Endodermal cell (in vitro differentiated cells): ENCODE measurements at places on chromosomes 1 and 21. TPM values are rescaled to one million over a fixed set of nuclear protein-coding genes. Genes with fewer than 3 reads are reported as not detected.
A peak's percentile ranks its signal among the peaks of the same experiment; 100 is the strongest.

CDK18 gene
- total RNA-seq: 49.9 and 58.1 TPM in 2 replicates

C8A gene
- not detected in 3 replicates for total RNA-seq

OVAAL gene
- total RNA-seq: not detected in 2 replicates

LMX1A gene
- total RNA-seq: 0.13 to 2.7 TPM (median 0.21 TPM) in 3 replicates

C1orf210 gene
- total RNA-seq: 17.0 to 20.9 TPM (median 17.9 TPM) in 3 replicates

ANGPTL3 gene
- not detected in 2 replicates for total RNA-seq

KIF2C gene
- 40.6 and 42.0 TPM in 2 replicates for total RNA-seq

RIPPLY3 gene
- 27.5 to 31.1 TPM (median 28.0 TPM) in 3 replicates for total RNA-seq

IARS2 gene
- 74.3 and 78.2 TPM in 2 replicates for total RNA-seq

CLDN19 gene
- total RNA-seq: 32.6 and 32.9 TPM in 2 replicates

TOR1AIP1 gene
- 18.1 to 20.6 TPM (median 19.3 TPM) in 3 replicates for total RNA-seq

S100B gene
- total RNA-seq: not detected in 2 replicates

LCE6A gene
- not detected in 2 replicates for total RNA-seq

DNA sequence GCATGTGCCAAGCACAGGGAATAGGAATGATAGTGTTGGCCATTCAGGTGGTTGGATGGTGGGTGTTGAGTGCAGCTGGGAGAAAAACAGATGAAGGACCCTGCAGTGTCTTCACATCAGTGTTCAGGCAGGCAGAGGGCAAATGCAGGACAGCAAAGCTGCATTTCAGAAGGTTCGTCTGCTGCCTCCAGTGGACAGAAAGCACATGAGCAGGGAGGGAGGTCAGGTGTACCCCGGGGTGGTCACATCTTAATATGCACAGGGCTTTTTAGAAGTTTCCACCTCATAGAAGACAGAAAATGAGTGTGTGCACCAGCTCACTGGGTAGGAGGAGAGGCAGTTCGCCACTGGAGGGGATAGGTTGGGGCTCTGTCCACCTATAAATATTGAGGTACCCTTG is 184.9 kb downstream of the SLC35F3 start:
- DNase-seq: peak; percentile 71

DNA sequence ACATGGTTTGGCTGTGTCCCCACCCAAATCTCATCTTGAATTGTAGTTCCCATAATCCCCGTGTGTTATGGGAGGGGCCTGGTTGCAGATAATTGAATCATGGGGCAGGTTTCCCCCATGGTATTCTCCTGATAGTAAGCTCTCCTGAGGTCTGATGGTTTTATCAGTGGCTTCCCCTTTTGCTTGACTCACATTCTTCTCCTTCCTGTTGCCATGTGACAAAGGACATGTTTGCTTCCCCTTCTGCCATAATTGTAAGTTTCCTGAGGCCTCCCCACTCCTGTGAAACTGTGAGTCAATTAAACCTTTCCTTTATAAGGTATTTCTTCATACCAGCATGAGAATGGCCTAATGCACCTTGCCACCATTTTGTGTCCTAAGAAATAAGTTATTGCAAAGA is 415.0 kb downstream of the COL11A1 start:
- no peak for DNase-seq

DNA sequence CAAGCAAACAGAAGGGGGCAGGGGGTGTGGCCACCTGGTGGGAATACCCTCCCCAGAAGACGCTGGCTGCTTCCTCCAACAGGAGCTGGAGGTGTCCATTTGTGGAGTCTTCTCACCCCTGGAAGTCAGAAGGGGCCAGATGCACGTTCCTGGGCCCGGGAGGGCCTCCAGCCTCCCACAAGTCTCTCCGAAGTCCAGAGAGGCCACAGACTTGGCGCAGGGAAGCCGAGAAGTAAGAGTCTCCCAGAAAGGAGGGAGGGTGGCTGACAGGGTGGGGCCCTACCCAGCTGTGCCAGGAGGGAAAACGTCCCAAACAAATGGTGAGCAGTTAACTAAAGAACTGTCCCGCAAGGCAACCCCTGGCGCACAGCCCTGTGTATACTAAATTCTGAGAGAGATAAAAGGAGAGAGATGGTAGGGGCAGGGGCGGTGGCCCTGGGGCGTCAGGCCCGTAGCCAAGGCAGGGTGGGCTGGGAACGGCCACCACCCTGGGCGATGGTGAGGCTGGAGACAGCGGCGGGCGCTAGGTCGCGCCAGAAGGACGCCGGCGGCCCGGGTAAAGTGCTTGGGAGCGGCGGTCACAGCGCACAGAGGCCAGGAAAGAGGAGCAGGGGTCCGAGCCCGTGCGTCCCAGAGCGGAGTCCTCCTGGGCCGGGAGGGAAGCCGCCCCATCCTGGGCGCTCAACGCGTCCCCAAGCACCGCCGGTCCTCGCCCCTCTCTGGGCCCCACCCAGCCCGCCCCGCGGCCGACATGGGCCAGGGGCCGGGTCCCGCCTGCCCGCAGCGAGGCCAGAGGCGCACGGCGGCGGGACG is 1.2 kb downstream of the CHD5 start:
- DNase-seq: peak; percentile 76

- no peak for DNase-seq
These were observed 571.6 kb downstream of the LRRIQ3 start for GRCh38 chr1:73626326-73626725.

DNA sequence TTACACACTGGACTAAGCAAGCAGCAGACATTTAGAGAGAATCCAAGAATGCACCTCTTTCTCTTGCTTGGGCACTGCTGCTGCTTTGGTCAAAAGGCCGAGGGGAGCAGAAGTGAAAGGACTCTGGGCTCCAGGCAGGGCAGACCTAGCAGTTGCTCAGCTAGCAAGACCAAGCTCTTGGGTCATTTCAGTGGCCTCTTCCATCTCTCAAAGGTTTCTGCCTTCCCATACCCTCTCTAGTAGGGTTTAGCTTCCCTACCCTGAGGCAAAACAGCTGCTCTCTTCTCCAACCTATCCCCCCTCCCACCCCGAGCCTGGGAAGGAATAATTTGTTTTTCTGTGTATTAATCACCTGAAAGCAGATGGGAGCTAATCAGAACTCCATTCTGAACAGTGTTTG is 25.8 kb downstream of the TFAP2E start:
- DNase-seq: no peak

DNA sequence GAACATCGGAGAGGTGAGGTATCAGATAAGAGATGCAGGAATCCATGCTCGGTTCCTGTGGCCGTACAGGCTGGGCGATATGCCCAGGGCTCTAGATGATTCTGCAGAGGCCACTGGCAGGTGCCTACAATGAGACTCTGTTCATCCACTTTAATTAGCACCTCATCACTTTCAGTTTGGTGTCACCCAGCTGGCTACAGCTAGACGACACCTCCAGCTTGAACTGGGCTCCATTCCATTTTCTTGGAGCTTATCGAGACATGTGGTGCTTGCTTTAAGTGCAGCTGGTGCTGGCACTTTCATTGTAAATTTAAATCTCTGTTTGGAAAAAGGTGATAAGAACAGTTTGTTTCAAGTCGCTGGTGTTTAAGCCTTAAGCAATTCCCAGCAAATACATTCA is 322.5 kb upstream of the ADGRL2 start:
- no peak for DNase-seq

DNA sequence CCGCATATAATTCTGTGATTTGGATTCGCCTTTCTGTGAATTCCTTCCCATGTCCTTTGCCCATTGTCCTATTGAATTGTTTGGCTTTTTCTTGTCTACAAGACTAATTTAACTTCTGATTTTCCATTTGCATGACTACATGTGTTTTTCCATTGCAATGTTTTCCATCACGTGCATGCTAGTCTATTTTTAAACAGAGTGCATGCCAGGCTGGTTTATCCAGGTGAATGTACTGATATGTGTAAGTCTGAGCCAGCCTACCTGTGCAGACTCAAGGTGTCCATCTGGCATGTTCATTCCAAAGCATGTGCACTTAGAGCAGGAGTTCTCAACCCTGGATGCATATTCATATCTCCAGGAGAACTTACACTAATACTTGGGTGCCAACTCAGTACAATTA is 59.7 kb downstream of the INAVA start:
- peak; percentile 12 for DNase-seq

DNA sequence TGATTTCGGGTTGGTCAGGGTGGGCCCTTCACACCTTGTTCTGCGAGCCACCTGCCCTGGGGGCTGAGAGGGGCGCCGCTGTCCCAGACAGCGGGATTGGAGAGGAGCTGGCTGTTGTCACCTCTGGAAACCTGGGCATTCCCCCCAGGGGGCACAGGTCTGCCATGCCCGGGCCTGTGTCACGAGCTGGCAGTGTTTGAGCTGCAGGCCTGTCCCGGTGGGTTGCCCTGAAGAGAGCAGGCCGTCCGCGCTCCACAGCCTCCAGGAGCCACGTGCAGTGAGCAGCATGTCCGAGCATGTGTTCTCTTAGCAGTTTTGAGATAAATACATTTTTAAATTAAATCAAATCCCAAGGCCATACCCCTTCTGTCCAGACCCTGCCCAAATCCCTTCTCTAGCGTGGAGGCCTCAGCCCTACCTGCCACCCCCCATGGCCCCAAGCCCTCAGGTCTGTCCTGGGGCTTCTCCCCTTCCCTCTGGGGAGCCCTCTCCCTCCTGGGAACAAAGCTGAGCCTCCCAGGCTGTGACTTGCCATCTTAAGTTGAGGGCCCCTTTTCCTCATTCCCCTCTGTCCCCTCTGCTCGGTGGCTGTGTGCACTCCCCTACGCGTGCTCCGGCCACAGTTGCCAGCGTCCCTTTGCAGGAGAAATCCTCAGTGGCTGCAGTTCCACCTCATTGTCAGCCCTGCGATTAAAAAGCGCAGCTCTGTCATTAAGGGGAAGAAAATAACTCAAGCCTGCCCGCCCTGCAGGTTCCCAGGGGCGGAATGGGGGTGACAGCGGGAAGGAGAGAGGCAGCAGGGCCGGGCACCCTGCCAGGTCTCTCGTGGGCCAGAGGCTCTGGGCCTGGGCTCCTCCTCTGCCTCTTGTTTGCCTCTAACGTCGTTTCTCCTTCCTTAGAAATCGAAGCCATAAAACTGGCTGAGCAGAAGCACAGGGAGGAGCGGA is 26.6 kb downstream of the SLX9 start:
- DNase-seq: no peak

DNA sequence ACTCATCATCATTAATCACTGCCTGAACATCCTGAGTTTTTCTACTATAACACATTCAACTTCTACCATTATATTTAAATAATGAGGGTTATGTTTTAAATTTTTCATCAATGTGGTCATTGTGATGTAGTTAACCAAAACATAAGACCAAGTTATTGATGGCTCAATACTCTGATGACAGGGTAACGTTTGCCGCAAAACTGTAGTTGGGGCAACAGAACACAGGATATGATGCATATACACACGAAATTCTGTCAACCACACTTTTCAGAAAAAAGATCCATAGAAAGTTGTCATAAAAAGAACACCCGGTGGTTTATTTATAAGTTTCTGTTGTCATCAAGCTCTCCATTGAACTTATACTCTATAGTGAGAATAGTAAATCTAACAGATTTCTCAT is 121.7 kb upstream of the COL11A1 start:
- no peak for DNase-seq

DNA sequence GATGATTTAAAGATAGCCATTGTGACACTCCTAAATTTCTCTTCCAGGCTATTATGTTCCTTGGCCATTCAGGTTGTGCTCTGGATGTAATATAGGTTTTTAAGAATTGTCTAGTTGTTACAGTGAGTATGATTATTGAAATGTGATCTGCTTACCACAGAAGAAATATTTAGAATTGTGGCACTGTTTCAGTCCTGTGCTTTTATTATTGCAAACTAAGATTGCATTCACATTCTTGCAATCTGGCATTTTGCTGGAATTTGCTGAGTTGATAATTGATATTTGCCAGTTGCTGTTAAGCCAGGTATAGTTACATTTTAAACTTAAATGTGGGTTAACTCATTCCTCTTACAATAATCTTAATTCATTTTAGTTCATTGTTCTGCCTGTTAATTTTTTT is 22.3 kb downstream of the EXO1 start:
- no peak for DNase-seq

GRCh38 chr1:59917026-59917784 is 9.4 kb downstream of the CYP2J2 start:
- no peak for DNase-seq

- no peak for DNase-seq
These were observed 94.1 kb downstream of the ABCA4 start for GRCh38 chr1:94026619-94027380.

DNA sequence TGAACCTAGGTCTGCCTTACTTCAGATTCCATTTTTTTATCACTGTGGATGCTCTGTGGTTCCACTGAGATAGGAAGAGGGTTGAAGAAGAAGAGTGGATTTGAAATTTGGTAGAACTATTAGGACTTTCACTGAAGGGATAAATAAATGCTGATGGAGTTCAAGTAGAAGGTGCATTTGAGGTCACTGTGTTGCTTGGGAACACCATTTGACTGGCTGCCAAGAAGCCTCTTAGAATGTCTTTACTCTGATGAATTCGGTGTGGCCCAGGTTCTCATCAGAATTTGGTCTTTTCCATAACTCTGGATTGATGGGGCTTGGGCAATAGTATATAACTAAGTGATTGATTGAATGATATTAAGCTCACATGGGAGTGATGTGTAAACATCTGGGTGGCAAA is 11.9 kb downstream of the XPR1 start:
- no peak for DNase-seq

DNA sequence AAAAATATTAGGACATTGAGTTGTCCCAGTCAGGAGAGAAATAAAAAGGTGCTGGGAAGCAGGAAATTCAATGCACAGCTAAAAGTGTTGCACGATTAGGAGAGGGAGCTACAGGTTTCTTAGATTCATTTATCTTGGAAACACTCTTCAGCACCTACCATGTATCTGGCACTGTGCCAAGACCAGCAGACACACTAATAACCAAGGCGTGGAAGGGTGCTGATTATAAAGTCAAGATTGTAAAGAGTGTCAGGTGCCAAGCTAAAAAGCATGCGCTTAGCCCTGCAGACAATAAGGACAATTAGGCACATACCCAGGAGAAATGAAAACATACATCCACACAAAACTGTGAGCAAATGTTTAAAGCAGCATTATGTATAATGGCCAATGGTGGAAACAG is 129.9 kb downstream of the DSCAM start:
- no peak for DNase-seq

DNA sequence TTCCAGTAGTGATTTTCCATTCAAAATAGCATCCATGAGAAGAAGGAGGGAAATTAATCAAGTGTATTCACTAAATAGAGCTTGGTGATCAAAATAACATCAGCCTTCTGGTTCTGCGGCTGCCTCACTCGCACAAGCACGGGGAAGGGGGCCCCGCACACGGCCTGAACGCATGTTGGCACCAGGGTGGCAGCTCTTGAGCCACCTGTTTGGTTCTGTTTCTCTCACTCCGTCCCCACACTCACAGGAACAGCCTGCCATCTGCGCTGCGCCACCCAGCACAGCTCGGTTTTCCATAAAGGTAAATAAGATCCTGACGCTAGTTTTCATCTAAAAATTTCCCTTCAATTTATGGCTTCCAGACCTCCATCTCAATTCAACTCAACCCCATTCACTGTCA is 49.4 kb downstream of the TIAM1 start:
- no peak for DNase-seq

DNA sequence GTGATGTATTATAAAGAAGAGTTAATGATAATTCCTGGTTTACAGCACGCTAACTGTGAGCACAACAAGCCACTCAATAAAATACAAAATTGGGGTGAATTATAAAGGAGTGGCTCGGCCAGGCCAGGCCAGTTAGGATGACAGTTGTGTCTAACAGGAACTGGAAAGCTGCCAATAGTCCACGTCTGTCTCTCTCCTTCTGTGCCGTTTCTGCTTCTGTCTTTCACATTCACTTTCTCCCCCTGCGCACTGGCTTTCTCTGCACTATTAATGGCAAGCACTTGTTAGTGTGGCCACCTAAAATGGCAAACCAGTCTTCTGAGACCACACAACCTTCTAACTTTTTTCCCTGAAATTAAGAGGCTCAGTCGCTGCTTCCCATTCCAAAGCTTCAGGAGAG is 394.3 kb downstream of the NTNG1 start:
- no peak for DNase-seq

- DNase-seq: no peak
These were observed 1237.8 kb downstream of the NCAM2 start for GRCh38 chr21:22235866-22236590.
